ENCODE measurements at places on chromosomes 5 and 9.

DNA sequence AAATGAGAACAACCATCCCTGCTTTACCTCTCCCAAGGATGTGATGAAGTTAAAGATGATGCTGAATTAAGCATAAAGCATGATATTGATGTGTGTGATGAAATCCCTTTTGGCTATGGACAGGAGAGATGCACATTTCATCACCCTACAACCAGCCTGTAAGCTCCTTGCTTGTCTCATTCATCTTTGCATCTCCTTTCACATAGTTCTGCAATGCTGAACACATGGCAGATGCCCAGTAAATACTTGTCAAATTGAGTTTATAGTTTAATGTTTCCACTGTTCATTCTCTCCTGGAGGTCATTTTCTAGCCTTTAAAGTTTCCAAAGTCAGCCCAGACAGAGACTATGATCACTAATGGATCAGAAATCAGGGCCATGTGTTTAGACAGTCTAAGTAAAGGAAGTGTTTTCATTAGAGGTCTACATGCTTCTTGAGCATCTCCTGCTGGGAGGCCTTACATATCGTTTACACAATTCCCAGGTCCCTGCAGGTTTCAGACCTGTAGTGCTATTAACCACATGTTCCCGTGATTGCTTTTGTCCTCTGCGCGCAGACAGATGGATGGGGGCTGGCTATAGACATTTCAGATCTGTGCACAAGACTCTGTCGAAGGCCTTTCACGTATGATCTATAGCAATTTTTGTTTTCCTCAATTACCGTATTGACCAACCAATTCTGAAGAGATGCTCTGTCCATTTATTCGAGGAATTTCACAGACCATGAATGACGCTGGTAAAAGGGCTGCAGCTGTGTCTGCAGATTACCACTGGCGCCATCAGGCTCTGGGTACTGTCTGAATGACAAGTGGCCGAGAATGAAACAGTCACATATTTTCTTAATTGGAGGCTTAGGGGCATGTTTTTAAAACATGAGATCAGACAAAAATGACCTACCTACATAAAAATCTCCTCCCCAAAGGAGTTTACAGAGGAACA is 49.0 kb upstream of the CKMT2 start:
- no peak for DNase-seq

DNA sequence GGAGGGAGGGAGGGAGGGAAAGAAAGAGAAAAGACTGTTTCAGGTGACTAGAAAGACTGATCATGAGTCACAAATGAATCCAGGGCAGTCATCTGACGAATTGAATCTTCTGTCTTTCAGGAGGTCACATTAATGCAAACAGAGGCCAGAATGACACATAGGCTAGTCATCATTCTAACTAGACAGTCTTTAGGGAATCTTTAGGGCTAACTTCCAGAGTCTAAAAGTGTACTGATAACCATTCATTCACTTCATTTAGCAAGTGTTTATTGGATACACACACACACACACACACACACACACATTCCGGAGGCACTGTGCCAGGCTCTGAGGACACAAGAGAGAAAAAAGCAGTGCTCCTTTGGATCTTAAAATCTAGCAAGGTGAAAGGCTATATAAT is 156.7 kb downstream of the EBF1 start:
- peak; percentile 86 for DNase-seq

GRCh38 chr9:78678877-78679276 is 382.0 kb downstream of the PSAT1 start:
- no peak for DNase-seq

DNA sequence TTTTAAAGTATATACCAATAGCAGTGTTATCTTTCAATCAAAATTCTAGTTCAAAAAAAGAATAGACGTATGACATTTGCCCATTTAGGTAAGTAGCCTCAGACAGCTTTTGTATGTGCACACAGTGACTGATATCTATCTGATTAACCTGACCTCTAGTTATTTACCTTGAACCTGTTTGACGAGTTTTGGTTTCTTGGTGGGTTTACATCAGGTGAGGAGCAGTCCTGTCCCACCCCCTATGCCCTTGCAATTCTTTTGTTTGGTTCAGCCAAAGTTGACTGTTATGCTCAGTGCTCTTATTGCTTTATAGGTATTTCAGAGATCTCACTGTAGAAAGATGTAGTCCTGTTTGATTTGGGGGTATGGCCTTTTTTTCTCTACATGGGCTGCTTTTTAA is 147.2 kb downstream of the ISOC1 start:
- DNase-seq = no peak

DNA sequence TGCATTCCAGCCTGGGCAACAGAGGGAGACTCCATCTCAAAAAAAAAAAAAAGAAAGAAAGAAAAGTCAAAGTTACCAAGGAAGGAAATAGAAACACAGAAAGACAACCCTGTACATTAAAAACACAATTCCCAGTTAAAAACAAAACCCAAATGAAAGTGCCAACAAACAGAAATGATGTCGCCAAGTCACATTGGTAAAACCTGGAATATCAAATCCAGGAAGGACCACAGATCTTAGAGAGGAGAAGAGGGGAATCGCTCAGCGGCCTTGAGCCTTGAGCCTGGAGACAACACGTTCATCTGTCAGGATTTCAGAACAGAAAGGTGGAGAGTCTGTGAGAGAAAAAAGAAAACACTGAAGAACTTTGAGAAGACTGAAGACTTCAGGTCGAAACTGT is 1.2 kb upstream of the ZDHHC11 start:
- DNase-seq = no peak

DNA sequence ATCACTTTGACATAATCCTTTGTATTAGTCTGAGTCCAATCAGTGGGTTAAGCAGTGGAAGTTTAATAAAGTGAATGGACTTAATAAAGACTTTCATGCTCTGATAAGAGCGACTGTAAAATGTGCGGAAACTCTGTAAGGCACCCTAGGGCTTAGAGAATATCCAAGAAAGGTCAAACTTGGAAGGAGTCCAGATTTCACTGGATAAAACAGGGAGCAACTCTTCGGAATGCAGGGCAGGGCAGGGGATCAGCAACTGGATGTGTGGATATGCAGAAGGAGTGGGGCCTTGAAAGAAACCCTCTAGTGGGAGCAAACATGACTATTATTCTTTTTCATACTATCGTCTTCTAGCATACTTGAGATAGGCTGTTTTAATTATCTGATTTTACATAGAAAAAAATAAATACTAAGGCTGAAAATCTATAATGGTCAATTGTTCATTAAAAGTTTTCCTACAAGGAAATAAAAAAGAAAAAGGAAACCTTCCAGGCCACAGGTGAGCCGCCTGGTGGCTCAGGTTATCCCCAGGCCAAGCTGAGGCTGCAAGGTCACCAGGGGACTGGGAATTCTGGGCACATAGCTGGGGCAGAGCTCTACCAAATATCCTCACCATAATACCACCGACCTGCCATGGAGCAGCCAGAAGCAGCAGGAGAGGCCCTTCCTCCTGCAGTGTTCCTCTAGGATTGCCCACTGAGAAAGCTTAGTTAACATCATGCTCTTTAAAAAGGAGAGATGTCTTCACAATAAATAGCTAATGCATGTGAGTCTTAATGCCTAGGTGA is 46.3 kb upstream of the CCDC112 start:
- DNase-seq = no peak

DNA sequence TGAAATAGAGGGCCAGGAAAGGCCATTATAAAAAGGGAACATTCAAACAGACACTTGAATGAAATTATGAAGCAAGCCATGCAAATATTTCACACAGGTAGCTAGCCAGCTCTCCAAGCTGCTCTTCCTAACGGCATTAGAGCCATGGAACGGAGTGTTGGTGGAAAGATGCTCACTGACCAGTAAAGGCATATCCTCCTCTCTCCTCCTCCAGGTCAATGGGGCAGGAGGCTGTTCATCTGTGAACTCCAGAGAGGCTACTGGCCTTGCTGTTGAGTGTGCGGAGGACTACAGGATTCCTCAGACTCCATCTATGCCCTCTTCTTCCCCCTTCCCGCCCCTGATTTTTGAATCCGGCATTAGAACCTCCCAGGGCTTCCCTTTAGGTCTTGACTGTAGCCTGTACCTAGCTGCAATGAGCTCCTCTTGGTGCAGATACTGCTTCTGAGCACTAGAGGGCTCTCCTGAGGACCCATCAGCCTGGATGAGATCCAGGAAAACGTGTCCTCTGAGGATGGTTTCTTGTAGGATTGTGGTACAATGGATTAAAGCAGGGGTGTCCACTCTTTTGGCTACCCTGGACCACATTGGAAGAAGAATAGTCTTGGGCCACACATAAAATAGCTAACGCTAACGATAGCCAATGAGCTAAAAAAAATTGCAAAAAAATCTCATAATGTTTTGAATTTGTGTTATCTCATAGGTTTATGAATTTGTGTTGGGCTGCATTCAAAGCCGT is 162.2 kb downstream of the SREK1 start:
- peak; percentile 42 for DNase-seq

- no peak for DNase-seq
These were observed 812.2 kb downstream of the DTWD2 start for GRCh38 chr5:118176146-118176545.

DNA sequence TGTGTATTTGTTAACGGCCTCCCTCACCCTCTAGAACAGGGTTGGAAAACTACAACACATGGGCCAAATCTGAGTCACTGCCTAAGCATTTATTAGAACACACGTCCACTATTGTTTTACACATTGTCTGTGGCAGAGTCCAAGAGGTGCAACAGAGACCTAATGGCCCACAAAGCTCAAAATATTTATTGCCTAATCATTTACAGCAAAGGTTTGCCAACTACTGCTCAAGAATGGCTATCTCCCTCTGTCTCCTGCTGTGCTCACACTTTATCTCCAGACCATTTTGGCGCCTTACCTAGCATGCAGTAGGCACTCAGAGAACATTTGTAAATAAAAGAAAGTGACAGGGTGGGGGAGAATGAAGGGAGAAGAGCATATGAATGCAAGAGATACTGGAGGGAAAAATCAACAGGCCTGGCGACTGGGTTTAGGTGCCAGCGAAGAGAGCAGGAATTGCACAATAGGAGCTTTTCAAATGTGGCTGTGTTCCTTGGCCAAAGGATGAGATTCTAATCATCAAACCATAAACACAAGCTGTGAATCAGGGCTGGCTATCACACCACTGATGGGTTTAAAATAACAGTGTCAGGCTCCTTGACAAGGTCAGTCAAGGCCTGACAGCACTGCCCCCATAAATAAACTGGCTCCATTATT is 80.3 kb downstream of the EPB41L4A start:
- no peak for DNase-seq

DNA sequence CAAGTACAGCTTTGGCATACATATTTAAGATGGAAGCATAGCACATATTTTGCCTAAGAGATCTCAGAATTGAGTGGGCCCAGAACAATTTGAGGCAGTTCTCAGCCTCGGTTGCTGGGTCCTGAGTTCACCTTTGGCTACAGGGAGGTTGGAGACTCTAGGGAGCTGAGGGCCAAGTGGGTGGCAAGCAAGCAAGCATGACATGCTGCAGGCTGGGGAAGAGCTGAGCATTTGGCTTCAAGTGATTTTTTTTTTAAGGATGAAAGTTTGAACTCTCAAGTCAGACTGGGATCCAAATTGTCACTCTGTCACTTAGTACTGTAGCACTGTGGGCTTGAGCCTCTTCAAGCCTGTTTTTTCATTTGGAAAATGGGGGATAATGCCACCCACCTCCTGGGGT is 160.5 kb downstream of the MED27 start:
- DNase-seq = no peak

DNA sequence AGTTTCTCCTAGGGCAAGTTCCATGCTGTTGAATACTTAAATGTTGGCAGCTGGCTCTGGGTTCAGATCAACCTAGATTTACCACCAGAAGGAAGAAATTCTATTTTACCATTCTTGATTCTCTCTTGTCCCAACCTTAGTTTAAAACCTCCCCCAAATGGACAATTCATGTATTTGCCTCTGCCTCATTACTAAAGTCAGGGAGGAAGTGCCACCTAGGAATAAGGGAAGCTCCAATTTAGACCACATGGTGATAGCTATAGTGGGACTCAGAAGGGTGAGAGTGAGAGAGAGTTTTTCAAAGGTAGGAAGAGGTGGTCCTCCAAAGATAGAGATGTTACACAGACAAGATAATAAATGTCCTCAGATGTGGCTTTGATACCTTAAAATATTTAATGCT is 53.4 kb upstream of the PAM start:
- no peak for DNase-seq

- no peak for DNase-seq
These were observed 8.5 kb downstream of the KLF4 start for GRCh38 chr9:107481035-107481434.
